Smooth muscle cell of the pulmonary artery (primary cell): ENCODE measurements at places on chromosomes 6 and 20. TPM values are rescaled to one million over a fixed set of nuclear protein-coding genes. Genes with fewer than 3 reads are reported as not detected.

The RNF217 gene
- 28.0 and 46.2 TPM in 2 replicates for total RNA-seq

The GUCA1A gene
- not detected in 2 replicates for total RNA-seq

The TFAP2D gene
- total RNA-seq, result 0.46 TPM in 1 of 2 replicates, not detected in the other

The SLC32A1 gene
- total RNA-seq, result not detected in 2 replicates
